ENCODE measurements at places on chromosomes 7 and 10.

GRCh38 chr10:71933651-71934050 lies 30.5 kb upstream of the CHST3 start:
- no peak for DNase-seq

GRCh38 chr10:17418249-17418648 lies 36.1 kb downstream of the ST8SIA6 start:
- no peak for DNase-seq

- DNase-seq, result no peak
Measured at GRCh38 chr7:130909161-130909836, 175.3 kb upstream of the KLF14 start.

GRCh38 chr10:129024046-129024445 lies 443.0 kb upstream of the MGMT start:
- no peak for DNase-seq

DNA sequence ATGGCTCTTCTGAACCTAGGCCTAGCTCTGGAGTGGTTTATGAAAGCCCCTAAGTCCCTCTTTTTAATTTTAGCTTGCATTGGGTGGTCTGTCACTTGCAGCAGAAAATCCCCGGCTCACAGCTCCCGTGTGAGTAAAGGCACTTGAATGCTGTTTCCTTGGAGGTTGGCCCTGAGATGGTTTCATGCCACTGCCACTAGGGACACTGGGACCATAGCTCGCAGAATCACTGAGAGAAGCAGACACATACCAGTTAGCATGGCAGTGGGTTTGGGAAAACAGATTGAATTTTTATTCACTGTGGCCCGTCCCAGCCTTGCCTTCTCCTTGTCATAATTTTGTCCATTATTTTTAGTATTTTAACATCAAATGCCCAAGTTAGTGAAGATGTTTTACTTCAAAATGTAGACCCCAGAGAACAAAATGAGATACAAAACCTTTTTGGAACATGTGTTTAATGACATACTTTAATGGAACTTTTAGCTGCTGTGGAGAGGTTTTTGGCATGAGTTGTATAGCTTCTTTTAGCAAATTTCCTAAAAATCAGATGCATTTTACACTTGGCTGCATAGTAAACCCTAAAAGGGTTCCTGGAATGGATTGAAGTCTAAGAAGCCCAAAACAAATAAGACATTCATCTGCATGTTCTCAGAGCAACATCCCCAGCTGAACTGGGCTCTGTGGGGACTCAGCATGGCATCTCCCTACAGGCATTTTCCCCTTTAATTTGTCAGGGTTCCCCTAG lies 259.7 kb upstream of the PITRM1 start:
- no peak for DNase-seq

GRCh38 chr10:33330543-33331378 lies 3.7 kb downstream of the NRP1 start:
- DNase-seq, result peak; percentile 79

GRCh38 chr10:67914777-67915340 lies 30.4 kb downstream of the SIRT1 start:
- no peak for DNase-seq

- DNase-seq, result no peak
Measured at GRCh38 chr7:45972629-45973312, 51.7 kb upstream of the IGFBP3 start.

DNA sequence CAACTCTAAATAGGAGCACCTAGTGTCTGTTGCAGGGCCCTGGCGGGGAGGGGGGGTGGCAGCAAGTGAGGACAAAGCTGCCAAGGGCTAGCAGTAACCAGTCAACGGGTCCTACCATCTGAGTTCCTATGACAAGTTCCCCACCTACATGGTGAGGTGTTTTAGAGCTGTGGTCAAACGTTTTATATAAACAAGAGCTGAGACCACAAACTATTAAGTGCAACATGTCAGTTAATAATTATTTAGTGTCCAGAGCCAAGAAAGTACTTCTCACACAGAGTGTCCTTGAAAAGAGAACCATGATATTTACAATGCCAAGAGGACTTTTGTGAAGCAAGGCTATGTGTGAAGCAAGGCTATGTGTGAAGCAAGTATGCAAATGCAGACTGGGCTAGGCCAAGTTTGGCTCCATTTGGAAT lies 434.7 kb downstream of the TNS3 start:
- DNase-seq, result no peak

DNA sequence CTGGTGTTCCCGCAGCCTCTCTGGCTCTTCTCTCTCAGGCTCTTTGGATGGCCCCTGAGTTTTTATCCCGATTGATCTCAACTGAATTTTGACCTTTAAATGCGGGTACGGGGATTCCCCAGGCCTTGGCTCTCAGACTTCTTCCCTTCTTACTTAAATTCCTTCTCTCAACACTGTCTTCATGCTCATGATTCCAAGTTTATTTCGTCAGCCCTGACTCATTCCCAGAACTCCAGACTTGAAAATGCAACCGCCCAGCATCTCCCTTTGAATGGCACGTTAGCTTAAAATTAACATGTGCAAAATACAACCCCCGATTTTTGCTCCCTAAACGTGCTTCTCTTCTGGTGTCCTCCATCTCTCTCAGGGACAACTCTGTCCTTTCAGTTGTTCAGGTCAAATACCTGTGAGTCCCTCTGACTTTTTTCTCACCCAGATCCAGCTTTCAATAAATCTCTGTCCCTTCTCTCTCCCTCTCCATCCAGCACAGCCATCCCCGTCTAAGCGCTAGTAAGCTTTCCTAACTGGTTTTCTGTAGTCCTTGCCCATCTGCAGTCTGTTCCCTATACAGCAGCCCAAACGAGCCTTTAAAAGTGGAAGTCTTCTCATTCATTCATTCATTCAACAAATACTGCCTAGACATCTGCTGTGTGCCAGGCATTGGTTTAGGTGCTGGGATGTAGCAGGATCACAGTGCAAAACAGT lies 7.1 kb downstream of the HECW1 start:
- no peak for DNase-seq

DNA sequence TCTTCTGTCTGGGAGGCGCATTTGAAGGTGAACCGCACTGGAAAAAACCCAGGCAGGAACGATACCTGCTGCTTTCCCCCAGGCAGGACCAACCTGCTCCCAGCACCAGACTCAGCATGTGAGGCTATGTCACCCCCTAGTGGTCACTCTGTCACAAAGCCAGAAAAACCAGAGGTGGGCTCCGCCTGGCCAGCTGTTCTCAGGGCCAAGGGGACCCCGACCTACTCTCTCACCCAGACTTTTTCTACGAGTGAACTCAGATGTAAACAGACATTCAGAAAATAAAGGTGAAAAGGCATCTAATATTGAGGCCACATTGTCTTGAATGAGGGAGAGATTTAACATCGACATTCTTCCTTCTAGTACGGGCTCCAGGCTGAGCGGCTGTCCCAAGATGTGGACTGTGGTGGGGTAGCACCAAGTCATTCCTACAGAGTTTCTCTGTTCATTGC lies 117.3 kb downstream of the PRKAG2 start:
- peak; percentile 60 for DNase-seq

DNA sequence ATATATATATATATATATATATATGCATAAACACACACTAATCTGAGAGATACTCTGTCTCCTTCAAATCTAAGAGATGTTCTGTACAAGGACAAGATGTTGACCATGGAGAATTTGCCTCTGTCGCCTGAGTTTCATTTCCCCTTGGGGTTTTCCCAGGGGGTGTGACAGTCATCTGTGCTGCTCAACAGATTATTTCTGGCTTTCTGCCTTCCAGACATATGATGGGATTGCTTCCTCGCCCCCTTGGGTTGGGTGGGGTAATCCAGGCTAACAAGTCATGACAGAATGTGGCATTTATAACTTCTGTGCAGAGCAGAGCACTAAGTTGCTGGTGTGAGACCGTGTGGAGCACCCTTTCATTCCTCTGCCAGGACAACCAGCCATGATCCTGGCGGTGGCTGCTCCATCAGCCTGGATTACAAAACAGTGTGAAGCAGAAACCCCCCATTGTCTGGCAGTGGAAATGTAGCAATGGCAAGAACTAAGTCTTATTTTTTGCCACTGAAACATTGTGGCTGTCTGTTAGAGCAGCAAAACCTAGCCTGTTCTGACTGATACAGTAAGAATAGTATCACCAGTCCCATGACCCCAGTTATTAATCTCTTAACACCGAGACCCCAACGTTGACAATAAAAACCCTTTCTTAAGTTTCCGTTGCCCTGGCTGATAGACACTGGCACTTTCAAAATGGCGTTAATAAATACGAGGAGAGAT lies 13.7 kb upstream of the USP6NL start:
- DNase-seq, result no peak
